Stimulated activated CD4-positive, alpha-beta T cell treated with anti-CD3 and anti-CD28 coated beads, Interleukin-1b, Interleukin-23, amount 100 ng/mL, for 1 hour (primary cell): ENCODE measurements at places on chromosomes 7 and 10.

- no peak for DNase-seq
These were observed 93.2 kb downstream of the SKIDA1 start for GRCh38 chr10:21432266-21432665.

DNA sequence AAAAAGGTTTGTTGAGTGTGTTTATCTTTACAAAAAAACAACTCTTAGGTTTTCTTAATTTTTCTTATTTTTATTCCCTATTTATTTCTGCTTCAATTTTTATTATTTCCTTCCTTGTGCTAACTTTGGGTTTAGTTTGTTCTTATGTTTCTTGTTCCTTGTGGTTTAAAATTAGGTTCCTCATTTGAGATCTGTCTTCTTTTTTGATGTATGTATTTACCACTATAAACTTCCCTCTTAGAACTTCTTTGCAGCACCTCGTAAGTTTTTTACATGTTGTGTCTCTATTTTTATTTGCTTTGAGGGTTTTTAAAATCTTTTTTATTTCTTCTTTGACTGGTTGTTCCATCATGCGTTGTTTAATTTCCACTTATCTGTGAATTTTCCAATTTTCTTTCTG is 1217.1 kb upstream of the CELF2 start:
- DNase-seq, result no peak

DNA sequence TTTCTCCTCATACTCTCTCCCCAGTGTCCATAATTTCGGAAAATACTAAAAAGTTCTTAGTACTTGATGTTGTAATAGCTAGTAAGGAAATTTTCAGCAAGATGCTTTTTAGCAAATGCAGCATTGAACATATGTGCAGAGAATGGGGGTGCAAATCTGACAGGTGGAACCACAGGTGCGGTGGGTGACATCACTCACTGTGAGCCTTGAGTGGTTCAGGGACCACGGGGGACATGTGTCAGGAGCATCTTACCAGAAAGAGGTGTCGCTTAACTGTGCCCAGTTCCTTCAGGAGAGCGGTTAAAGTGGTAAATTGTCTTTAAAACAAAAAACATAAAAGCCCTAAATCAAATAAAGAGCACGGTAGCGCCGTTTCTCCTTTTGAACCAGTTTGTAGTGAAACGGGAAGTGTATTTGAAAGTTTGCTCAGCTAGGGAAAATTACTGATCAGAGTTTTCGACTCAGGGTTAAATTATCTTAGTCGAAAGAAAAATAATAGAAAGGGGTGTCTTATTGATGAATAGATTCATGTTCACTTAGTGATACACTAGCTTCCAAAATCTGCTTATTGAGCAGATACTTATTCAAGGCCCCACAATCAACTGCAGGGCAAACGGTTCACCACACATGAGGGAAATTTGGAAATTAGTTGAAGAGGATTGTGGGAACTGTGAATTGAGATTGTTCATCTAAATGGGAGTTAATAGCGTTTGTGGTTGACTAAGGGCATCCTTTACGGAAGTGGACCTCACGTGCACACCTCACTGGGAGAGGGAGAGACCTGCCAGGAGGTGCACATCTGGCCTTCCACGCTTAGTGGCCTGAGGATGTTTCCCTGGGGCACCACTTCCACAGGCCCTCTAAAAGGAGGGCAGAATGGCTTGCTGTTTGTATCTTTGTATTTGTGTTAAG is 12.7 kb downstream of the CUL1 start:
- no peak for DNase-seq

GRCh38 chr7:135833642-135834041 is 85.0 kb upstream of the FAM180A start:
- DNase-seq, result no peak
